SJCRH30 (cell line): ENCODE measurements at places on chromosomes 2 and 18.
A peak's percentile ranks its signal among the peaks of the same experiment; 100 is the strongest.

- DNase-seq, result no peak
- no peaks in the 10 kb centered on the region for H3K27me3 ChIP-seq
- H3K4me1 ChIP-seq, result no peaks in the 10 kb centered on the region
- H3K27ac ChIP-seq, result no peak overlapping the region
Observed at GRCh38 chr2:236862526-236862925, 223.2 kb upstream of the COPS8 start.

GRCh38 chr18:76528477-76529432 lies 33.7 kb upstream of the ZNF516 start:
- H3K27me3 ChIP-seq, result no peaks in the 10 kb centered on the region
- DNase-seq, result peak; percentile 33
- H3K36me3 ChIP-seq, result no peaks in the 10 kb centered on the region
- H3K27ac ChIP-seq, result no peak overlapping the region

DNA sequence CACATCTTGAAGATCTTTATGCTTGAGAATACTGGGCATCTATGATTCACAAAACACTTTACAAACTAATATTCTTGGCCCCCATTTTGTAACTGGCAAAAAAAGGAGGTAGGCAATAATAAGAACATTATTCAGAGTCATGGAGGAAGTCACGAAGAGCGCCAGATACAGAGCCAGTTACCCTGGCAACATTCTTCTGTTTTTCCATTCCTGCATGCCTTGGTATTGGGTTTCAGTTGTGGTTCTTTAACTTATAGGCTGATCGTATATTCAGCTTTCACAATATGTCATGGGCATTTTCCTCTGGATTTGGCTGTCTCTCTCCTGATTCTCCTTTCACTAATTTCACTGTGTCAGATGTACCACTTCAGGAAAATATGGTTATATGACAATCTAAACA lies 234.7 kb downstream of the HRH4 start:
- H3K27me3 ChIP-seq, result no peaks in the 10 kb centered on the region
- no peak overlapping the region for H3K4me3 ChIP-seq
- H3K27ac ChIP-seq, result peak overlapping the region; percentile 51
- no peaks in the 10 kb centered on the region for H3K36me3 ChIP-seq
- peak; percentile 66 for DNase-seq
- H3K4me1 ChIP-seq, result peaks cover 11% of the 10 kb centered on the region

GRCh38 chr2:130351711-130352110 lies 4.1 kb upstream of the PTPN18 start:
- DNase-seq, result no peak
- H3K27ac ChIP-seq, result no peak overlapping the region
- no peak overlapping the region for H3K4me3 ChIP-seq
- H3K27me3 ChIP-seq, result no peaks in the 10 kb centered on the region
- peaks cover 6% of the 10 kb centered on the region; the same call in 1 of the 2 replicates for H3K4me1 ChIP-seq
- peaks cover 18% of the 10 kb centered on the region for H3K36me3 ChIP-seq

DNA sequence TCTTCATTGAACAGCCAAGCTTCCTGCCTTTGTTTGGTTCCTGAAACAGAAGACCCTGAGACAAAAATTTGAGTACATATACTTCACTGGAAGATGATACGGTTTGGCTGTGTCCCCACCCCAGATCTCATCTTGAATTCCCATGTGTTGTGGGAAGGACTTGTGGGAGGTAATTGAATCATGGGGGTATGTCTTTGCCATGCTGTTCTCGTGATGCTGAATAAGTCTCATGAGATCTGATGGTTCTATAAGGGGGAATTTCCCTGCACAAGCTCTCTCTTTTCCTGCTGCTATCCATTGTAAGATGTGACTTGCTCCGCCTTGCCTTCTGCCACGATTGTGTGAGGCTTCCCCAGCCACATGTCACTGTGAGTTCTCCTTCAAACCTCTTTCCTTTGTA lies 76.5 kb downstream of the BABAM2 start:
- no peak overlapping the region for H3K27ac ChIP-seq
- H3K4me1 ChIP-seq, result no peaks in the 10 kb centered on the region
- no peak for DNase-seq
- no peaks in the 10 kb centered on the region for H3K36me3 ChIP-seq
- no peaks in the 10 kb centered on the region for H3K27me3 ChIP-seq

- no peak overlapping the region for H3K4me3 ChIP-seq
- H3K4me1 ChIP-seq, result no peaks in the 10 kb centered on the region
- no peak overlapping the region for H3K27ac ChIP-seq
- DNase-seq, result no peak
Observed at GRCh38 chr2:3034396-3034795, 343.2 kb downstream of the EIPR1 start.

DNA sequence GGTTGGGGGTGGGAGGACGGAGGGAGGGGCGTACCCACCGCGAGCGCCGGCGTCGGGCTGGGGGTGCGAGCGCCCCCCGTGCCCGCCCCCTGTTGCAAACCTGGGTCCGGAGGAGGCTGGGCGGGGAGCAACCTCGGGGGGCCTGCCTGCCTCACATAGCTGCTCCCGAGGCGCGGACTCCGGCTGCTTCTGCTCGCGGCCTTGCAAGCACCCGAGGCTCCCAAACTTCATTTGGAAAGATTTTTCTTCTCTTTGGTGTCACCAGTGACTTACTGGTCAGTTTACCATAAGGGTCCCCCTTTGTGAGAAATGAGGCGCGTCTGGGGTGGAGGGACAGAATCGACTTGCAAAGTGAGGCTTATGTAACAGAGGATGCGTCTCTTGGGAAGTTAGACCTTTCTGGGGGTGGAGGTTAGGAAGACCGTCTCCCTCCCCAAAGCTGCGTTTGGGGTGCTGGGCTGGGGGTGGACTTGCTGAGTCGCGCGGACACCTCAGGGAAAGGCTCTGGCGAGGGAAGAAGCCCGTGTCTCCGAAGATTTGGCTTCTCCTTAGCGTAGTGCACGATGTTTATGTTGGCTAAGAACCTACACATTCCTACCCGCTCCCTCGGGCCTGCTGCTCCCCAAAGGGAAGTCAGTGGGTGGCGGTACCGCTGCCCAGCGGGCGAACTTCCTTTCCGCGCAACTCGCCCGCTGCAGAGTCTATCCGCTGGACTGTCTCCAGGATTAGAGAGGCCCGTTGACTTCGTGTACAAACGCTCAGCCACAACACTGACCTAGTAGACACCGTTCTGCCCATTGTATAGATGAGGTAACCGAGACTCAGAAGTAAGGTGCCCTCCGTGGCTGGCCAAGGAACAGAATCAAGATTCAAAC lies 559 bp downstream of the TMEM37 start:
- no peak overlapping the region; the same call in 1 of the 2 replicates for H3K27ac ChIP-seq
- H3K4me1 ChIP-seq, result peaks cover 20% of the 10 kb centered on the region
- H3K36me3 ChIP-seq, result no peaks in the 10 kb centered on the region
- peak overlapping the region; percentile 52 for H3K4me3 ChIP-seq
